ENCODE measurements at places on chromosomes 4 and X.

DNA sequence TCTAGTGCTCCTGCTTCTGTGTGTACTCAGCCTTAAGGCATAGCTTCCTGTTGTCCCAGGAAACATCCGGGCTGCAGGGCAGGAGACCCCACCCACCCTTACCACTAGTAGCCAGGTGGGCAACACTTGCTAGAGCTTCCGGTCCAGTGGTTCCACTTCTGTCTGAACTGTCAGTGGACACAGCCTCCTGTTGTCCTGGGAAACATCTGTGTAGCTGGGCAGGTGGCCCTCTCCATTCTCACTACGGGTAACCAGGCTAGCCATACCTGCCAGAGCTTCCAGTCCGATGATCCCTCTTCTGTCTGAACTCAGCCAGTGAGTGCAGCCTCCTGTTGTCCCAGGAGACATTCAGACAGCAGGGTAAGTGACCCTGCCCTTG, 372.2 kb downstream of the INPP4B start:
- DNase-seq = no peak

DNA sequence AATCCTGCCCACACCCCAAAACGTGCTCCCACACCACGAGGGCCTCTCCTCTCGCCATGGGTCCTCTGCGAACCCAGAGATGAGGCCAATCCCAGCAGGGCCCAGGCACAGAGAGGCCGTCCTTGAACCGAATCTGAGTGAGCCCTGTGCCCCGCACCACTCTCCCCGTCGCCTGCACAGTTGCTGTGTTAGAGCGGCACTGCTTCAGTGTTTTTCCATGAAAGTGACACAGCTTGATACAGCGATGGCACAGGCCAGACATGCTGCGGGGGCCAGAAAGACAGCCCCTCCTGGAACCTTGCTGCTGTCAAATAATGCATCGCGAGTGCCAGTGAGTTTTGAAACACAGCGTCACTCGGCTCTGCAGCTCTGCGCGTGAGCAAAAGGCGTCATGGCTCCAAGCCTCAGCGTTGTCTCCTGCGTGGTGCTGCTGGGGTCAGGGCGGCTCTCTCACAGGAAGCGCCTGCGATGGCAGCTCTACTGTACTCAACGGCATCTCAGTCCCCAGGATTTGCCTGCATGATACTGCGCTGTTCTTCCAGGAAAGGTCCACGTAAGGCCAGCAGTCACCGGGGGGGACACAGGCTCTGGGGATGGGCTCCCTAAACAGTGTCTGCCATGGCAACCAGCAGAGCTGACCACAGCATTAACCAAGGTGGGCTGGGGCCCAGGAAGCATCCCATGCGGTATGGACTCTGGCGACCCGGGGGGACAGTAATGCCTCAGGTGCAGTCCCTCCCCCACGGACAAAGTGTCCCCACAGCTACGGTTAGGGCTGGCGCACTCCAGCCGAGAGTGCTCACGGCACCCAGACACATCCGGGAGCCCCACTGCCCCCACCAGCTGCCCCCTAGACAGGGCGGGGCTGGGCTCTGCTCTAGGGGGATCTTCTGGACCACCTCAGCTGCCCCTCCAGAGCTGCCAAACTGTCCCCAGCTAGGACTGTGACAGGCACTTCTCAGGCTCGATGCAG, 63.1 kb downstream of the ACOX3 start:
- DNase-seq = no peak

DNA sequence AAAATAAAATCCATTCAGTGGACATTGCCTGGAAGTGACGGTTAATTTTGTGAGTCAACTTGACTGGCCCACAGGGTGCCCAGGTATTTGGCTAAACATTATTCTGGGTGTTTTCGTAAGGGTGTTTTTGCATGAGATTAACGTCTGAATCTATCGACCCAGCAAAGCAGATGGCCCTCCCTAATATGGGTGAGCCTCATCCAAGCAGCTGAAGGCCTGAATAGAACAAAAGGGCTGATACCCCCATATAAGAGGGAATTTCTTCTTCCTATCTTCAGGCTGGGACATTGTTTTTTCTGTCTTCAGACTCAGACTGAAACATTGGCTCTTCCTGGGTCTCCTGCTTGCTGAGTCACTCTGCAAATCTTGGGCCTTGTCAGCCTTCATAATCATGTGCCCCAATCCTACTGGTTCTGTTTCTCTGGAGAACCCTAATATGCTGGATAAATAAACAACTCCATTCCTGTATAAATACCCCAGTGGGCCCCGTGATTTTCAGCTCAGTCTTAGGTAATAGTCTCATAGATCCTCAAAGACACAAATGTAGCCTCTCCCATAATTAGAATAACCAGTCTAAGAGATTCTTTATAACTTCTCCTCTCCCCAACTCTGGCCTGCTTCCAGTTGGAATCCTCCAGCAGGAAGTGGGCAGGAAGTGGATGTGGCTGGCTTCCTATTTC, 33.1 kb upstream of the DDX3X start:
- DNase-seq = no peak

DNA sequence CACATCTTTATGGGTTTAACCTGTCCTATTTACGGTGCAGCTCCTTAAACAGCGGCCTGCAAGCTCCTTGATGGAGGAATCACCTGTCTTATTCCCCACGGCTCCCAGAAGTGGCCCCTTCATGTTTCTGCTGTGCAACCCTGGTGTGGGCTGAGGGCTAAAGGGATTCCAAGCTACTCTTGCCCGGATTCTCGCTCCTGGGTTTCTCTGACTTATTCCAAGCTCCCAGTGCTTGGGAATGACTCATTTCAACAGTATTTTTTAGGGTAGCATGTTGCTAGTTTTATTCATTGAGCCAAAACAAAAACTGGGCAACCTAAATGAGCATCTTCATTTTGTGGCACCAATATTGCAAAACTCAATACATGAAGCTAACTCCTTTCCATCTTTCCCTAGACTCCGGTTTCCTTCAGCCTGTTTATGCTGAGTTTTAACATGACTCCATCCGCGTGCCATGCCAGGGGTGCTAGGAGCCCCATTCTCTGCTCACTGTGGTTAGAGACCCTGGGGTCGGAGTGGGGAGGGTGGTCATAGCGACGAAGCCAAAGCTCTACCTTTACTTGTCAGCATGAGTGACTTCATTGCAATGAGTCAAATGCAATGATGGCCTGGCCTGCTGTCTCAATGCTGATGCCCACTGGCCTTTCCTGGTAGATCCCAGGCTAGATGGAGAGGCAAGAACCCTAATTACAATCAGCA, 349.7 kb downstream of the NR3C2 start:
- no peak for DNase-seq

DNA sequence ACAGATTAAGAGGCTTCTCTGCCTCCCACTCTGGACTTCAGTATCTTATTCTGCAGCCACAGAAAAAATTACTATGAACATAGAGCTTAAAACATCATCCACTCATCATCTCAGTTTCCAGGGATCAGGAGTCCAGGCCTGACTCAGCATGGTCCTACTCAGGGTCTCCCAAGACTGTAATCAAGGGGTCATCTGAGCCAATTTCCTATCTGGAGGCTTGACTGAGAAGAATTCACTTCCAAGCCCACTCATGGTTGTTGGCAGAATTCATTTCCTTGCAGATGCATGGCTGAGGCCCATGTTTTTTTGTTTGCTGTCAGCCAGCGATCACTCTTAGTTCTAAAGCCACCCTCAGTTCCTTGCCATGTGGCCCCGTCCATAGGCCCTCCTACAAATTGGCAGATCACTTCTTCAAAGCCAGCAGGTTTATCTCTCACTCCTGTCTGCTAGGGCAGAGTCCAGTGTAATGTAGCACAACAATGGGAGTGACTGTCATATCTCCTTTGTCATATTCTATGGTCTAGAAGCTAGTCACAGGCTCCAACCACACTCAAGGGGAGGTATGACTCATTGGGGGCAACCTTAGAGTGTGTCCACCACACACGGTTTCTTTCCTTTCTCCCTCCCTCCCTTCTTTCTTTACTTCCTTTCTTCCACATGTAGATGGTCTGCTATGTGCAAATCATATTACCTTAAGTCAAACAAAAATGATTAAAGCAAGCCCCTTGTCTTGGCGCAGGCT, 251.6 kb downstream of the QDPR start:
- DNase-seq = no peak

GRCh38 chr4:85807247-85807950, 332.4 kb downstream of the ARHGAP24 start:
- no peak for DNase-seq

DNA sequence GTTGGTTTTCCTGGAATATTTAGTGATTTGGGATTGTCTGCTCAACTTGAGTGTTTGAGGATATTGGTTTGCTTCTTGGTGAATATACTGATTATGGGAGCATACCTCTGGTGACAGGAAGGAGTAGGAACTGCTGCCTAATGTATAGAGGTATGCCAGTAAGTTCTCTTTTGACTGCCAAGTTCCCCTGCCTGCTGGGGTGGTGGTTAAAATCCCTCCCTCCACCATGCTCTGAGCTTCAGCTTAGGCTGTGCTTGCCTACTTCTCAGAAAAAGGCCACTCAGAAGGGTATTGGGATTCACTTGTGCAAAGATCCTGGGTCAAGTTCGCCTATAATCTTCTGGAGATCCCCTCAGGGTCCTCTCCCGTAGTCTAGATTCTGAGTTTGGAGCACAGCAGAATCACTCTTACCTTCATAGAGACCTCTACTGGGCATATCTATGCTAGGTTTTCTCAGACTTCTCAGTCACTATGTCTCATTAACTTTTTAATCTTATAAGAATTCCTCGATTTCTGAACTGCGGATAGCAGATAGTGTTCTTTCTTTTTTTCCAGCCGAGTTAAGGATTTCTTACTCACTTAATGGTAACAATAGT, 44.7 kb upstream of the DCK start:
- DNase-seq = peak; percentile 4

- peak; percentile 31 for DNase-seq
Observed at GRCh38 chrX:16212436-16212835, 45.2 kb downstream of the MAGEB17 start.

DNA sequence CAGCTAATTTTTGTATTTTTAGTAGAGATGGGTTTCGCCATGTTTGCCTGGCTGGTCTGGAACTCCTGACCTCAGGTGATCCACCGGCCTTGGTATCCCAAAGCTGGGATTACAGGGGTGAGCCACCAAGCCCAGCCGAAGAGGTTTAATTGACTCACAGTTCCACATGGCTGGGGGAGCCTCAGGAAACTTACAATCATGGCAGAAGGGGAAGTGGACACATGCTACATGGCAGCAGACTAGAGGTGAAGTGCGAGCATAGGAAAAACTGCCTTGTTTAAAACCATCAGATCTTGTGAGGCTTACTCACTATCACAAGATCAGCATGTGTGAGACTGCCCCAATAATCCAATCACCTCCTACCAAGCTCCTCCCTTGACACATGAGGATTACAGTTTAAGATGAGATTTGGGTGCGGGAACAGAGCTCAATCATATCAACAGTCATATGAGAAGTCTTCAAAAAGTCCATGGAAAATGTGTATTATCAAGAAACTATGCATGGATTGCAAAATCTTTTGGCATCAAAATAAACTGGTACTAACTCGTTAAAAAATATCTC, 25.8 kb upstream of the RPL39 start:
- no peak for DNase-seq

DNA sequence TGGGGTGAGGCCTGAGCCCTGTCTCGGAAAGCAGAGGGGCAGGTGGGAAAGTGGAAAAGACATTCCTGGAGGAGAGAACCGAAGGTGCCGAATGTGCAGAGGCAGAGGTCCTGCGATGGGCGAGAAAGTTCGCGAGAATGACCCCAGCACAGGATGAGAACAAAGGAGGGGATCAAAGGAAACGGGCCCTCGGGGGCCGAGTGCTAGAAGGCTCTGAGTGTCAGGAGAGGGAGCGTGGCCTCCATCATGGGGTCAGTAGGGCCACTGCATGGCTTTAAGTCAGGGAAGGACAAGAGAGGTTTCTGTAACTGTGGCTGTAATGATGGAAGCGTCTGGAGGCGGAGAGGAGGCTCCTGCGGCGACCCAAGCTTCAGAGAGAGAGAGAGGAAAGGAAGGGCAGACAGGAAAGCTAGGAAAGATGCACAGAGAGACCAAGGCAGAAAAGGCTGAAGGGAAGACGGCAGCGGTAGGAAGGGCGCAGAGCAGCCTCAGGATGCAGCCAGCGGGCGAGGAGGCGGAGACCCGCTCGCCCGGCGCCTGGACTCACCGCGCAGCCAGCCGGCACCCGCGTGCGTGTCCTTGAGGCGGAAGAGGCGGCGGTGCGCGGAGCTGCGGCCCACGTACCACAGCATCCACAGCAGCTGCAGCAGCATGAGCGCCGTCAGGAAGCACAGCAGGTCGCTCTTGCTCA, 669 bp downstream of the OTOP1 start:
- no peak for DNase-seq

Measured in NCI-H526 (cell line).